ENCODE measurements at places on chromosomes 12 and 14.

DNA sequence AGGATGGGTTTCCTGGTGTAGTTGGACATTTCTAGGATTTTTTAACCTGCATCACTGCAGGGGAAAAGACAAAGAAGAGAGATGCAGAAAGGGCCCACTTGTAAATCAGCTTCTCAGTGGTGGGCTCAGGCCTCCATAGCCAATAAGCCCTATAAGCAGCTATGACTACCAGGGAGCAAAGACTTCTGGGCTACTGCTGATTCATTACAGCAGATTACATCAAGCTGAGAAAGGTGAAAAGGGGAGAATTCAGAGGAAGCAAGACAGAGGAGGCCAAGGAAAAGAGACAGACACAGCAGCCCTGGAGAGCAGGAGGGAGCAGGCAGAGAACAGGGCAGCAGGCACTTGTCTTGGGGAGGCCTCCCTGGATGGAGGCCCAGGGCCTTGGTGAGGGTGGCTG, 95.2 kb downstream of the KCNA5 start:
- DNase-seq, result no peak

DNA sequence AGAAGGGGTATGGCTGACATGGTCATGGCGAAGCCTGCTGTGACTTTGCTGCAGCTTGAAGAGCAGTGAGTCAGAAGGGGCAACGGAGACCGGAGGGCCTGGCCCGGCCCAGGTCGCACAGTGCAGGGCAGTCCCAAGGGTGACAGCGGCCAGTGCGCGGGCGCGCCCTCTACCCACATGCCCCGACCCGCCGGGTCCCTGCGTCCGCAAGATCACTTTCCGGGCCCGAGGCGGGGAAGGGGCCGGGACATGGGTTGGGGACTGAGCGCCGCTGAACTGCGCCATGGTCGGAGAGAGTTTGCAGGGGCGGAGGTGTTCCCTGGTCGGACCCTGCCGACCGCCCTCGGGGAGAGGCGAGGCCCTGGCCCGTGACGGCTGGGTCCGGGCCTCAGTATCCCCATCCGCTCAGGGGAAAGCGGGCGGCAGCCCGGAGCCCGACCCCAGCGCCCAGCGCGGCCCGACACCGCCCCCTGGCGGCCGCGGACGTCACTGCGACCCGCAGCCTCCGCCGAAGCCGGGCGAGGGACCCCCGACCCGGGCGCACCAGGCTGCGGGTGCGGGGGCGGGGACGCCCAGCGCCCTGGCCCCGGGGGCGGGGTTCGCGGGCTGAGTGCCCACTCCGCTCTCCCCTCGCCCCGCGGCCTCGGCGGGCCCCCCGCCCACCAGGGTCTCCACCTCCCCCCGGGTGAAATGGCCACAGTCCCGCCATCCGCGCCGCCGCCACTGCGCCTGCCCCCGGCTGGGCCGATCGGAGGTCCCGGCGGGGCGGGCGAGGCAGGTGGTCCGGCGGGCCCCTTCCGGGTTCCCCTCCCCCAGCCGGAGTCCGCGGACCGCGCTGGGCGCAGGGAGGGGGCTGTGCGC, 7.2 kb upstream of the ANKRD9 start:
- DNase-seq, result no peak

- DNase-seq, result no peak
Measured at GRCh38 chr14:105180592-105181548, at the start of gene NUDT14. NUDT14 (minus strand) TSS chr14:105181312; CDS start chr14:105181209, 103 bp downstream.

DNA sequence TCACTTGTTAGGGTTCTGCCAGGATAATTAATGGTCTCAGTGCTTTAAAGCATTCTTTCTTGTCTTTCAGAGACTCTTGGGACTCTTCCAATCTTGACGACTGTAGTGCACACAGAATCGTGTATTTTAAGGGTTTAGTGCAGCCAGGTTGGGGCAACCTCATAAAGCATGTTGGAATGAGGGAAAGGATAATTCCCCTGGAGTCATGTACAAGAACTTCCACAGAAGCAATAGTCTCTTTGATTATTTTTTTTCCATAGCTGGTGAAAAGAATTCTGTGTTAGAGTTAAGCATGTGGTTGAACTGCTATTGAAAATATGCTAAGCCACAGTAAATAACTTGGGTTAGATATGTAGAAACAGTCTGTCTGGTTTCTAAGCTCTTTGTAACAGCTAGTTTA, 246.8 kb upstream of the DAAM1 start:
- DNase-seq, result no peak

DNA sequence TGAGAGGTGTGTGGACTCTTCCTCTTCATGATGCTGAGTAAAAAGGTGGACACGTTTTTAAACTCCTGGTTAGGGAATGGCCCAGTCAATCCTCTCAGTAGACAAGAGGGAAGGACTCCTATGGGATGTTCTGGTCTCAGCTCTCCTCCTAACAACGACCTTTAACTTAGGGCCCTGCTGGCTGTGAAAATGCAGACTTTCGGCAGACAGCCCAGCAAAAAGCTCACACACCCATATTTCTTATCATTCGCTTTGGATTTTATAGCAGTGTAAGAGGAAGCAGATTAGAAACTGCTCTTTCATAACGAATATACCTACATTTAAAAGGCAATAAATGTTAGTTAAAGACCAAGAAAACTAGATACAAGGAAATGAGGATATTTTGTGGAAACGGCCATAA, 18.0 kb upstream of the YARS2 start:
- DNase-seq, result no peak

- no peak for DNase-seq
Measured at GRCh38 chr12:114167431-114167830, 201.3 kb upstream of the RBM19 start.

- DNase-seq, result no peak
Measured at GRCh38 chr12:117377758-117378157, 16.3 kb upstream of the NOS1 start.

DNA sequence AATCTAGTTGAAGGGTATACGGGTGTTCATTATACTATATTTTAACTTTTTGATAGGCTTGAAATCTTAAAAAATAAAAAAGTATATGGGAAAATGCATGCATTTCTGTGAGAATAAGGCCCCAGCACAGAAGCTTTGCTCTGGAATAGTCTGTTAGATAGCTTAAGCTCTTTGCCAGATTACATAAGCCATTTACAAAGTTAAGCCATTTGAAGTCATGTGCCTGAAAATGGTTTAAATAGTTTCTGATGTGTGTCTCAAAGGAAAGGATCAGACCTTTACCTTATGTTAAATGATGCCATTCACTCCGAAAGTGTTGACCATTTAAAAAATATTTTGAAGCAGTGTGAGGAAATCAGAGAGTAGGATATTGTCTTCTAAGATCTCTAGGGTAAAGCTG, 51.3 kb downstream of the WASHC4 start:
- DNase-seq, result no peak

- DNase-seq, result no peak
Measured at GRCh38 chr12:5912437-5913334, 32.4 kb downstream of the ANO2 start.

GRCh38 chr12:109386059-109386433, 38.3 kb downstream of the MYO1H start:
- no peak for DNase-seq

DNA sequence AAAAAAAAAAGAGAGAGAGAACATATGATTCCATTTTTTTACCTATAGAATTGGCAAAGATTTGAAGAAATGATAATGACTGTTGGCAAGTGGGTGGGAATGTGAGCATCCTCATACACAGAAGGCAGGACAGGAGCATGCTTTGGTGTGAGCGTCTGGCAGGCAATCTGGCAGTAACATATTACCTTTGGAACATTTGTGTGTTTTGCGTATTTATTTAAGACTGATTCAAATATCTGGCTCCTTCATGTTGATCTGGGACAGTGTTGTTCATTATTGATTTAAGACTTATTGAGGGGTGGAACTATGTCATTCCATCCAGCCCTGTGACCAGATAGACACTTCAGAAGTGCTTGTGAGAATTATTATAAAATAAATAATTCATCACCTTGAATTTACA, 53.1 kb downstream of the PPP1R36 start:
- DNase-seq, result no peak

DNA sequence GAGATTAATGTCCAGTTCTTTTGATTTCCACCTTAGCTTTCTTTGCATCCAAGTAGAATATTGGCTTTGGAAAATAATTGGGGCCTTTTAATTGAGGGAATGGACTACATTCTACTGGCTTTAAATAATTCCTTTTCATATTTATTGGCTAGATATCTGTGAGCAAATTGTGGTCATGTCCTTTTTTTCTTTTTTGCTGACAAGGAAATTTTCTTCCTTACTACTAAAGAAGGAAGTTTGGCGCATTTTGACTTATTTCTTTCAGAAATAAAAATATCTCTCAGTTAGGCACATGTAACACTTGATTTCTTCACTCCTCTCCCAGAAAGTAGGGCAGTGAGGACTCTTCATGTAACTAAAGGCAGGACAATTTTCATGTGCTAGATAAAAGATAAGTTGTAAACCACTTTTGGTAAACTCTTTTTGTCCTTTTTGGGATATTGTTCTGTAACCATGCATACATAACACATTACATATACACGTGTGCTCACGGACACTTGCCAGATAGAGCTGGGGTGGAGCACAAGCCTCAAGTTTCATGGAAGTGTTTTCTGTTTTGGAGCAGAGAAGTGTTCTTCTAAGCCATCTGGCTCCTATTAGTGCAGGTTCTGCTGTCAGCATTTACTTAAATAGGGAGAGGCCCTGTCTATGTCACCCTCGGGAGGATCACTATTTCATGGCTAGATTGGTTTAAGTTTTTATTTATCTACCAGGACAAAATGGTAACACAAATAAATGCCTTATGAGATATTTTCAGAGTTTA, 85.1 kb upstream of the LRIG3 start:
- DNase-seq, result no peak

- no peak for DNase-seq
Measured at GRCh38 chr12:103901518-103902173, 28.6 kb upstream of the HSP90B1 start.

DNA sequence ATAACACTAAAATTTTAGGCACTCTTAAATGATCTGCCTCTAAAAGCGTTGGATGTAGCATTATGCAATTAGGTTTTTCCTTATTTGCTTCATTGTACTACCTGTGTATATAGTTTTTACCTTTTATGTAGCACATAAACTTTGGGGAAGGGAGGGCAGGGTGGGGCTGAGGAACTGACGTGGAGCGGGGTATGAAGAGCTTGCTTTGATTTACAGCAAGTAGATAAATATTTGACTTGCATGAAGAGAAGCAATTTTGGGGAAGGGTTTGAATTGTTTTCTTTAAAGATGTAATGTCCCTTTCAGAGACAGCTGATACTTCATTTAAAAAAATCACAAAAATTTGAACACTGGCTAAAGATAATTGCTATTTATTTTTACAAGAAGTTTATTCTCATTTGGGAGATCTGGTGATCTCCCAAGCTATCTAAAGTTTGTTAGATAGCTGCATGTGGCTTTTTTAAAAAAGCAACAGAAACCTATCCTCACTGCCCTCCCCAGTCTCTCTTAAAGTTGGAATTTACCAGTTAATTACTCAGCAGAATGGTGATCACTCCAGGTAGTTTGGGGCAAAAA, 4.1 kb downstream of the CDKN1B start:
- no peak for DNase-seq

DNA sequence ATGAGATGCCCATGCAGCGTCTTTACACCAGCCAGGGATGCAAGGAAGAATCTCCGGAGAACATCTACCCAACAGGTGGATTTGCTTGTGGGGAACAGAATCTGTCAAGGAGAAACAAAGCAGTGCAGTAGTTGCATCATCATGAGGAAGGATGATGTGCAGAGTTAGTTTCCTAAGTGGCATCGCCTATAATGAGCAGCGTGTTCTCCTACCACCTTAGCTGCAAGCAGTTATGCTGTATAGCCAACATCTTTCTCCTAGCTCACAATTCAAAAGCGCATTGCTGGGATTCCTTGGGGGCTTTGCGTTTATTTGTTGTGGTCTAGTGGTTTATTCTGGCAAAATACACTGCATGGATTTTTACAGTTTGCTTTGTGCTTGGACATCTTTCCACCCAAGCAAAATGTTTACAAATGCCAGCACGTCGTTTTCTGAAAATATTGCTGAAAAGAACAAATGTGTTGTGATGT, 233.0 kb downstream of the RGS6 start:
- DNase-seq, result no peak

DNA sequence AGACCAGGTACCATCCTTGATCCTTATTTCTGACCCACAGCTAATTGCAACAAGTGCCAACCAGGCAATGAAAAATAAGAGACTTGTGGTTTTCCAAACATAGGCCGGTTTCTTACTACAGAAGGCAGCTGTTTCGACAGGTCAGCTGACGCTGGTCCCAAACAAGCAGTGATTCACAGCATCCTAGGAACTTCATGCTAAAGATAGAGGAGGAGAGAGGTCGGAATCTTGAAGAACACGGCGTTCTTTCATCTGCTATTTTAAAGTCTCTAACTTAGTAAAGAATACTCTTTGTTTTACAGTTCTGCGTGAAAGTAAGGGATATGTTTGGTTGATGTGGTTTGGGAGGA, 28.1 kb upstream of the ADGRD1 start:
- no peak for DNase-seq

- no peak for DNase-seq
Measured at GRCh38 chr14:82425261-82425660, 891.6 kb upstream of the SEL1L start.

DNA sequence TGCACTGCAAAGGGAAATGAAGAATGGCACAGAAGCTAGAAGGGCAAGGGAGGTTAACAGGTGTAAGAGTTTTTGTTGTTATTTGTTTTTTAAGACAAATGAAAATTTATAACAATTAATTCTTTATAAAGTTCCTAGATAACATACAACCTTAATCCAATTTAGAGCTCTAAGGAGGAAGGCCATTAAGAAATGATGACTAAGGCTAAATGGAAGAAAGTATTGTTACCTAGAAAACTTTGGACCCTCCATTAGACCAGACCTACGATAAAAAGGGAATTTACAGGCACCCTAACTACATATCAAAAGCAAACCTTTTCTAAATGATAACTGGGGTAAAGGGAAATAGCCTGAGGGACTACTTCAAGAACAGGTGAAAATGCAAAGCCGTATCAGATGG, 130.8 kb downstream of the PRKD1 start:
- no peak for DNase-seq

GRCh38 chr12:100279159-100279558, 12.2 kb downstream of the SCYL2 start:
- no peak for DNase-seq

GRCh38 chr12:97293541-97293940, 169.1 kb upstream of the RMST start:
- DNase-seq, result no peak

DNA sequence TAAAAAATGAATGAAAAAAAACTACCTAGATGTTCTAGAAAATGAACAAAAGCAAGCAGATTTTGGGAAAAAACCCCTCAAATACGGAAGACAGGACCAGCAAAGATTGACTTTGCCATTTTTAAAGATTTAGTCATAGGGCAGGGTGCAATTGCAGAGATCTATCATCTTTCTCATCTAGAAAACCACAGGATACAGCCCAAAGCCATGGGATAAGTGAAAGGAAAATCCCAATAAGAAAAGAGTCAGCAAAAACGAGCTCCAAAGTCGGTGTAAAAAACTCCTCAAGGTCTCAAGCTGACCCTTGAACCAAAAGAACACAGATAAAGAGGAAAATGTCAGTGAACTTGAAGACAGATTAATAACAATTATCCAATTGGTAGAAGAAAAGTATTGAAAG, 28.0 kb downstream of the CEP290 start:
- no peak for DNase-seq

DNA sequence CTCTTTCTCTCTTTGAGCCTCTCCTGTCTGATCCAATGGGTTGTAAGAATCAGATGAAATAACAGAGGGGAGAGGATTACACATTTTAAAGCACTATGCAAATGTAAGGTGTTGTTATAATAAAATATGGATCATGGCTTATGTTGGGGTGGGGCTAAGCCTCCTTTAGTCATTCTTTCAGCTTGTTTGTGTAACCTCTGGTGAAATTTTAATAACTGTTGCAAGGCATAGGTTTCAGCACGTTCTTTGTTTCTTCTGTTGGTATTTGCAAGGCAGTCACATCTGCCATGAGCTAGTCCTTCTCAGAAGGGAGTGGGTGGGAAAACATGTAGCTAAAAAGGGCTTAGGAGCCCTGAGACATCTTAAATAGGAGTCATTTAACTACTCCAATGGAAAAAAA, 74.8 kb upstream of the FRMD6 start:
- no peak for DNase-seq
